ENCODE measurements at places on chromosomes 3 and 15. TPM values are rescaled to one million over a fixed set of nuclear protein-coding genes. Genes with fewer than 3 reads are reported as not detected.

PP2D1 gene
- polyA plus RNA-seq: not detected

CAV3 gene
- polyA plus RNA-seq: not detected

PPP1R14D gene
- polyA plus RNA-seq: not detected

HDGFL3 gene
- polyA plus RNA-seq: 71.6 TPM

PLCB2 gene
- 0.32 TPM for polyA plus RNA-seq

ANKRD34C gene
- polyA plus RNA-seq: not detected

CCR9 gene
- not detected for polyA plus RNA-seq

ASB14 gene
- polyA plus RNA-seq: not detected

GAP43 gene
- 1.2 TPM for polyA plus RNA-seq

STX19 gene
- polyA plus RNA-seq: not detected

AHSG gene
- not detected for polyA plus RNA-seq

TLR9 gene
- polyA plus RNA-seq: 0.05 TPM

POLQ gene
- polyA plus RNA-seq: 1.4 TPM

GOLGA8T gene
- not detected for polyA plus RNA-seq

TMEM40 gene
- polyA plus RNA-seq: 0.41 TPM

C2CD4B gene
- not detected for polyA plus RNA-seq

CXCR6 gene
- not detected for polyA plus RNA-seq

IQCH gene
- 0.95 TPM for polyA plus RNA-seq

SAXO2 gene
- 3.6 TPM for polyA plus RNA-seq

PRICKLE2 gene
- 14.7 TPM for polyA plus RNA-seq

ELL3 gene
- 2.3 TPM for polyA plus RNA-seq

PPP2R3A gene
- polyA plus RNA-seq: 26.6 TPM

IGDCC3 gene
- 0.11 TPM for polyA plus RNA-seq

KNG1 gene
- not detected for polyA plus RNA-seq

CD200R1 gene
- not detected for polyA plus RNA-seq

C3orf85 gene
- polyA plus RNA-seq: not detected

RLBP1 gene
- polyA plus RNA-seq: not detected

SAMMSON gene
- polyA plus RNA-seq: not detected

HES1 gene
- polyA plus RNA-seq: 1.3 TPM

ARHGAP31 gene
- 14.1 TPM for polyA plus RNA-seq

SCN11A gene
- polyA plus RNA-seq: 0.05 TPM

SEC22C gene
- 32.3 TPM for polyA plus RNA-seq

KLHL40 gene
- polyA plus RNA-seq: not detected

Data from AG04450 (cell line).